CD4-positive, alpha-beta T cell treated with Interleukin-6 for 4 hours (primary cell): ENCODE measurements at places on chromosomes 6 and 20.

DNA sequence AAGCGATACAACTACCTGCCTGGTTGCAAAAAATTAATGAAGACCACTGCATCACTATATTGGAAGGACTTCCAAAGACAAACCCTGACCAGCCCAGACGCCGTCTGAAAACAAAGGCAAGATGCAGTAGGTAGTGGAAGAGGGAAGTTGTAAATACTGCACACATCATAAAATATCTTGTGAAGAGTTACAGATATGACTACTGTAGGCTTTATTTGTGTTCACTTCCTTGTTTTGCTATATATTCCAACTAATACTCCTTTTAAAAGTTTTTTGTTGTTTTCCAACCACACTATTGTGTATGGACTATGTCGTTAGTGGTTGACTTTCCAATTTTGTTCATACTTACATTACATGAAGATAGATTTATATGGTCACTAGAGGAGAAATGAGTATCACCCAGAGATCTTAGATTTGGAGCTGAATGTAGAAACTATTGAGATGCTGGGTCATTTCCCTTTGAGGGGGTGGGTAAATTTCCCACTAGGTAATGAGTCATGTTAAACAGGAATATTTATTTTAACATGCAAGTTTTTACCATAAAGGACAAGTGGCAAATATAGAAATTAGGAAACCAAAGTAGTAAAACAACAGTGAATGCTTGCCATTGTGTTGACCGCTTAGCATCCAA is 16.6 kb upstream of the TXLNB start:
- DNase-seq = no peak

GRCh38 chr6:16481697-16482399 is 243.5 kb downstream of the GMPR start:
- peak; percentile 65 for DNase-seq

GRCh38 chr6:63440057-63440456 is 120.3 kb upstream of the LGSN start:
- no peak for DNase-seq

GRCh38 chr6:96156425-96156824 is 140.7 kb downstream of the FUT9 start:
- no peak for DNase-seq

GRCh38 chr6:162688751-162689345 is 38.7 kb downstream of the PRKN start:
- no peak for DNase-seq

- DNase-seq = no peak
These were observed 17.6 kb downstream of the GCLC start for GRCh38 chr6:53527249-53527765.
